ENCODE measurements at places on chromosomes 3 and 15. TPM values are rescaled to one million over a fixed set of nuclear protein-coding genes. Genes with fewer than 3 reads are reported as not detected.

The ACOX2 gene
- total RNA-seq, result not detected

The CCDC71 gene
- 33.5 TPM for total RNA-seq

The CASR gene
- total RNA-seq, result not detected

The BLM gene
- total RNA-seq, result 8.9 TPM

The SLC38A3 gene
- not detected for total RNA-seq

The CCDC13 gene
- 0.72 TPM for total RNA-seq

The ERICH6 gene
- not detected for total RNA-seq

The GPR160 gene
- 13.1 TPM for total RNA-seq

The WWTR1 gene
- 1.2 TPM for total RNA-seq

The SLC51B gene
- not detected for total RNA-seq

The MYNN gene
- 21.1 TPM for total RNA-seq

The ACVR2B gene
- total RNA-seq, result 13.2 TPM

The SPTBN5 gene
- total RNA-seq, result 2.7 TPM

The SLC9C1 gene
- not detected for total RNA-seq

The PLSCR2 gene
- 0.72 TPM for total RNA-seq

The CKMT1A gene
- total RNA-seq, result not detected

The KLHL25 gene
- 11.4 TPM for total RNA-seq

The STXBP5L gene
- not detected for total RNA-seq

The KLHL24 gene
- total RNA-seq, result 107 TPM

The ZBTB20 gene
- 52.4 TPM for total RNA-seq

The CCR3 gene
- 0.55 TPM for total RNA-seq

The TUSC7 gene
- total RNA-seq, result not detected

The GPR62 gene
- not detected for total RNA-seq

The NPAP1 gene
- total RNA-seq, result not detected

The ISLR2 gene
- not detected for total RNA-seq

The CNTN3 gene
- not detected for total RNA-seq

The PLSCR5 gene
- not detected for total RNA-seq

The TMOD2 gene
- total RNA-seq, result 20.0 TPM

The GP5 gene
- 4.2 TPM for total RNA-seq

The PGBD4 gene
- 4.7 TPM for total RNA-seq

The ABCC5 gene
- 42.3 TPM for total RNA-seq

The SSUH2 gene
- total RNA-seq, result not detected

The EPHA6 gene
- not detected for total RNA-seq

The STRIT1 gene
- total RNA-seq, result not detected

The NTRK3 gene
- total RNA-seq, result not detected

Measured in CD4-positive, alpha-beta memory T cell (primary cell).